ENCODE measurements at places on chromosomes 11 and 22.

GRCh38 chr11:285021-285893, 3.7 kb upstream of the PGGHG start:
- no peak for DNase-seq

GRCh38 chr22:26115266-26115665, 54.0 kb upstream of the SEZ6L start:
- DNase-seq: no peak

- DNase-seq: no peak
Measured at GRCh38 chr11:103537904-103538502, 428.8 kb downstream of the DYNC2H1 start.

- no peak for DNase-seq
Measured at GRCh38 chr11:134289167-134289566, 13.0 kb downstream of the GLB1L3 start.

GRCh38 chr11:123110397-123110796, 48.5 kb upstream of the HSPA8 start:
- no peak for DNase-seq

DNA sequence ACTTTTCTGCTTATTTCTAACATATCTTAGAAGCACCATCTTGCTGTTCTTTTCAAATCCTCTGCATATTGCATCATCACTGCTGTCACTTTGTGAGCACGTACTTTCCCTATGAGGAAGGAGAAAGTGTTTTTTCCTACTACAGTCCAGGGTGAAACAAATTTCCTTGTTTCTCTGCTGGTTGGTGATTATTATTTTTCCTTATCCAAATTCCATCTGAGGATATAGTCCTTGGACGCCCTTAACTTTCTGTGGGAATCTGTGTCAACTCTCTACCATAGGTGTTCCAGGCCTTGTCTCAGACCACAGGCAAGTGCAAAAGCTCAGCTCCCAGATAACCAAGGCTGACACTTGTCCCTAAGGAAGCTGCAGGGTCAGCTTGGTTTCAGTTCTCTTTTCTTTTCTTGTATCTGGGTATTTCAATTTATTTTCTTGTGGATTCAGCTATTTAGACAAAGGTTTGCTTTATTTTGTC, 29.4 kb upstream of the LYVE1 start:
- no peak for DNase-seq

- DNase-seq: no peak
Measured at GRCh38 chr11:70116386-70117065, 38.4 kb downstream of the ANO1 start.

- no peak for DNase-seq
Measured at GRCh38 chr11:75351541-75351790, at the start of gene ARRB1. Gene ARRB1, minus strand, starts transcription at chr11:75351661. Its CDS starts 54 bp downstream, at chr11:75351607.

DNA sequence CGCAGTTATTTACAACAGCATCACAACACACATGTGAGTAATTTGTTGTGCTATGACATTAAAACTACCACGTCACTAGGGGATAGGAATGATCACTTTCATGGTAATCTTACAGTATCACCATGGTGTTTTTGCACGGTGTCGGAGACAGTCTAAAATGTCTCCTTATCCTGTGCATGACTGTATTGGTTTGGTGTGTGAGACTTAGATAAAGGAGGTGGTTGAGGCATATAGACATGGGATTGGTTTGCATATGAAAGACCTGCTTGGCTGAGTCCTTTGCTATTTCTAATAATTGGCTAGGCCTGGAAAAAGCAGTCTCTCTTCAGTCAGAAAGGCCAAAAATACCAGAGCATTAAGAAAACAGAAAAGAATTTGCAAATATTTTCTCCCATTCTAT, 30.2 kb downstream of the MSANTD4 start:
- no peak for DNase-seq

DNA sequence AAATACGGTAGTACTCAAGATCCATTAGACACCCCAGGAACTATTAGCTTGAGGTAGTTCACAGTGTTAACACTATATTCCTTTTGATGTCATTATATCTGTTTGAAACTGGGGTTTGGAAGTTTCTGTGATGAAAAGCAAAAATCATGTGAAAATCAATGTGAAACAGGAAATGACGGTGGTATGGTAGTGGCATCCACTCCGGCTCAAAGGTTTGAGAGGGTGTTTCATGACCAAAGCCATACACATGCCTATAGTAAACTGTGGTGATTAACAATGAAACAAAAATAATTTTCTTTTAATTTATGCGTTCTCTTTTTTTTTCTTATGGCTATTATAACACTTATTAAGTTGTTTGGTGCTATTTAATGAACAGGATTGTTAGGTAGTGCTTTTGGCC, 10.9 kb downstream of the RAB38 start:
- DNase-seq: no peak

DNA sequence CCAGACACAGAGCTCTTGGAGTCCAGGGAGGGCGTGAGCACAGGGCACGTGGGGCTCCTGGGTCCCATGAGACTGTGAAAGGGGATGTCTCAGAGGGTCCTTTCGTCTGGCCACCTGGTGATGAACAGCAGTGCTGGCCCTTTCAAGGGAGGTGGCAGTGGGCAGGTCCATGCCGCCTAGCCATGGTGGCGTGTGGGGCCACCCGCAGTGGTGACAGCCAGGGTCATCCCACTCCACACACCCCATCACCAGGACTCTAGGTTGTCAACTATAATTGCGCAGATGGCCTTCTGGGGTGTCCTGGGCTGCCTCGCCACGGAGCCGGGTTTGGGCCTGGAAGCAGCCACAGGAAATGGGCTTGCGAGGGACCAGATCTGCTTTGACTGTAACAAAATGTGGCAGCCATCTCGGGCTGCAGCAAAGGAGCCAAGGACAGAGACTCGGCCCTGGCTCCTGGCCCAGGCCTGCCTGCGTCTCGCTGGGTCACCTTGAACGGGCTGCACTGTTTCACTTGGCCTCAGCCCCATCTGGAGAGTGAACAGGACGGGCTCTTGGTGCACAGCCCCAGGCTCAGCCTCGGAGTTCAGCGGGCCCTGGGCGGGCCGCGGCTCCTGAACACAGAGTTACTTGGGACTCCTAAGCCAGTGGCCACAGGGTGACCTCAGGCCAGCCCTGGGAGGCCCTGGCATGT, 1350.5 kb downstream of the BRD1 start:
- DNase-seq: no peak

DNA sequence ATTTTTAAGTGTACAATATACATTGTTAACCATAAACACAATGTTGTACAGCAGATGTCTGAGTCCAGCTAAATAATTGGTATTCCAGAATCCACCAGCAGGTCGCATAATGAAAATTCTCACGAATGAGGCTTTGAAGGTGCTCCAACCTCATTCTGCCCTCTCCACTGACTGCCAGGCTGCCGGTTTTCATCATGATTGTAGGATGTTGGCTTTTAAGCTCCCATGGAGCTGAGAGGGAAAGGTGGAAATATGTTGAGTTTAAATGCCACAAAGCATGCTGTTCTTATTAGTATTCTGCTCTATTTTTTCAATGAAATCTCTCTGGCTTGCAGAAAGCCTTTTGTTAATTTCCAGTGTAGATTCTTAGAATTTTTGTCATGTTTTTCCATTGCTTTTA, 337.2 kb upstream of the DDI1 start:
- no peak for DNase-seq

Measured in PC-9 (cell line).